ENCODE measurements at places on chromosomes 1 and 21.
A peak's percentile ranks its signal among the peaks of the same experiment; 100 is the strongest.

DNA sequence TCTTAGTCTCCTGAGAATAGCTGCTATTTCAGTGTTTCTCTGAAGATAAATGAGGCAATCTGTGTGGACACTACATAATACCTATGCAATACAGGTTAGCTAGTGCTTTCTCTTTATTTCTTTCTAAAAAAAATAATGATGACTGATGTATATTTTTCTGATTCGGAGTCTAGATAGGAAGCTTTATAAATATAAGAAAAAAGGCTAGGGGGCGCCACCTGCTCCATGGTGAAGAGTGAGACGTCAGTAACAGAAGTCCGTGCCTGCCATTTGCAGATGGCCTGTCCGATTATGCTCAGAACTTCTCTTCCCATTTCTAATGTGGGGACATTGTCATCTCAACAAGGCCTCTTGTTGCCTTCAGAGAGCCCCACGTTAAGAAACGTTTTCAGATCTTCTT is 26.4 kb downstream of the QSOX1 start:
- DNase-seq = peak; percentile 12

GRCh38 chr21:23398726-23399125 is 2208.6 kb downstream of the MRPL39 start:
- no peak for DNase-seq

- no peak for DNase-seq
These were observed 31.9 kb downstream of the NFYC start for GRCh38 chr1:40723196-40723955.

DNA sequence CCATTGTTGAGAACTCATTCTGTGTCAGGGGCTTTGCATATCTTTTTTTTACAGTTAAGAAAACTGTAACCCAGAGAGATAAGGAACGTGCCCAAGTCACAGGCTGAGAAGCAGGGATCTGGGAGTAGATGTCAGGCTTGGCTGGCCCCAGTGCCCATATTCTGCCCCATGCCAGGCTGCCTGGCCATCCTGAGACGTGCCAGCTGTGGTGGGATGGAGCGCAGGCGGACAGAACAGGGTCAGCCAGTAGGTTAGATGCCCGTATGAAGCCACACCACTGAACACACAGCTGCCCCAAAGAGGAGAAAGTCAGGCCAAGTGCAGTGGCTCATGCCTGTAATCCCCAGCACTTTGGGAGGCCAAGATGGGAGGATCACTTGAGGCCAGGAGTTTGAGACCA is 55.9 kb downstream of the SLC66A1 start:
- DNase-seq = no peak

GRCh38 chr1:169460191-169460833 is 25.4 kb downstream of the SLC19A2 start:
- DNase-seq = peak; percentile 53

- no peak for DNase-seq
These were observed 1332.4 kb upstream of the ADGRL2 start for GRCh38 chr1:80468356-80468755.

GRCh38 chr1:16981269-16981849 is 939 bp upstream of the MFAP2 start:
- peak; percentile 93 for DNase-seq

DNA sequence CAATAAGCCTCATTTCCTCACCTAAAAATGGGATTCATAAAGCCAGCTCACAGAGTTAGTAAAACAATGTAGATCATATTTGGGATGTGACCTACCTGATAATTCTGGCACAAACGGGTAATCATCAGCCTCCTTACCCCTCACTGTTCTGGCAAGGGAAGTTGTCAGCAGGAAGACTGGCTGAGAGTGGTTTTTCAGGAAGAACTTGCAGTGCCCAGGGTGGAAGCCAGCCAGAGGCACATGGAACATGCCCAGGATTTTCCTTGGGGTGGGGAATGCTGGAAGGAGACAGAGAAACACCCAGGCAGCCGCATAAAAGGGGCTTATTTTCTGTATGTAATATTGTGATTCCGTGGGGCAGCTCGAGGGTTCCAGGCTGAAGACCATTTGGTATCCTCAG is 7.7 kb upstream of the SLC5A9 start:
- no peak for DNase-seq

GRCh38 chr1:83998498-83999315 is at the start of gene TTLL7:
TTLL7 (minus strand) TSS chr1:83999132; CDS start chr1:83952211, 46,921 bp downstream.
- peak; percentile 39 for DNase-seq

DNA sequence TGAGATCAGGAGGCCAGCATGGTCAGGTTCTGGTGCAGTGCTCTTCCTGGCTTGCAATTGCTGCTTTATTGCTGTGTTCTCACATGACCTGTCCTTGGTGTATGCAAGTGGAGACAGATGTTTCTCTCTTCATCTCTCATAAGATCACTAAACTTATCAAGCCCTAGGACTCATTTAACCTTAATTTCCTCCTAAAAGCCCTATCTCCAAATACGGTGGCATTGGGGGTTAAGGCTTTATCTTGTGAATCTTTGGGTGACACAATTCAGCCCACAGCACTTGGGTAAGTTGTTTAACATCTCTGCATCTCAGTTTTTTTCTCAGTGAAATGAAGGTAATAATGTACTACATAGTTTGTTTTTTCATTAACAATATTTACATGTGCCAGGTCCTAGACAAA is 152.4 kb downstream of the RWDD3 start:
- no peak for DNase-seq

- DNase-seq = no peak
These were observed 16.3 kb upstream of the ATP5PO start for GRCh38 chr21:33931799-33932390.

- DNase-seq = no peak
These were observed 286.3 kb upstream of the LYPLAL1 start for GRCh38 chr1:218887141-218887925.

DNA sequence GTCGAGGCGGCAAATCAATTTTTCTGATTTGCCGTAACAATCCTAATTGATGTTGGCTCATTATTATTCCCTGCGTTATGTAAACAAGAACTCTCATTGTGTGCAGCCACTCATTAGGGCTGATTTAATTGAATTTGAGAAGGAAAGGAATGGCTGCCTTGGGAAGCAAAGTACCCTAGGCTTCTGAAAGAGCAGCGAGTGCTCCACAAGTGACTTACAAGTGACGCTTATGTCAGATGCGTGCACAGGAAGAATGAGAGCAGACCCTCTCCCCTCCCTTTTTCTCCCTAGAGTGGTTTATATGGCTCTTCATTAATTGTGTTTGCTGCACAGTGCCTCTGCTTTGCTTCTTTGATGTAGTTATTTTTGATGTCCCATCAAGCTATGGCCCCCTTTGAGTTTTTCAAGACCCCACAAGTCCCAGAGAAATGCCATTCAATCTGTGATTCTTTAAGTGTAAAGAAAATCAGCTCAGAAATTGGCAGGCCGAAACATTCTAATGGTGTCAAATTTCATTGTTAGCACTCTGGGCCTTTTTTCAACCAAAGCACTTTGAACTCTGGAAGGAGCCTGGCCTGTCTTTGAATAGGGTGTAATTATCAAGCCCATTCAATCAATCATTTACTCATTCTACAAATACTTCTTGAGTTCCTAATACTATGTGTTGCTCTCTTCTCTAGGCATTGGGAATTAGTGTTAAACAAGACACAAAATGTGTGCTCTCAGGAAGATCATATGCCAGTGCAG is 86.8 kb upstream of the VAV3 start:
- no peak for DNase-seq

DNA sequence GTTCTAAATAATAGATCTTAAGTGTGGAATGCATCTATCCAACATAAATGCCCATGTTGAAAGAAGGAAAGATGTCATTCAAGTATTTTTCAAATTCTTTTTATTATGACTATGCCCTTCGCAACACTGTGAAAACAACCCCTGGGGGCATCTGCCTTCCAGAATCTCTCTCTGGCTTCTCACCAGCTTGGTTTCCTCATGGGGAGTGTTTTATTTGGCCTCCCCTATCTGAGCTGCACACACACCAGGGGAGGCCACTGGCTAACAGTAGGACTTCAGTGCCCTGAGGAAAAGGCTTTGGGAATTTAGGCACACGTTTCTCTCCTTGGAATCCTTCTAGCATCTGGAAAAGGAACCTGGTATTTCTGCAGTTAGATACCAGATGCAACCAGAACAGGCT is 130.6 kb downstream of the EDEM3 start:
- no peak for DNase-seq

- DNase-seq = peak; percentile 39
These were observed 15.0 kb upstream of the TGFB2 start for GRCh38 chr1:218330043-218330623.

DNA sequence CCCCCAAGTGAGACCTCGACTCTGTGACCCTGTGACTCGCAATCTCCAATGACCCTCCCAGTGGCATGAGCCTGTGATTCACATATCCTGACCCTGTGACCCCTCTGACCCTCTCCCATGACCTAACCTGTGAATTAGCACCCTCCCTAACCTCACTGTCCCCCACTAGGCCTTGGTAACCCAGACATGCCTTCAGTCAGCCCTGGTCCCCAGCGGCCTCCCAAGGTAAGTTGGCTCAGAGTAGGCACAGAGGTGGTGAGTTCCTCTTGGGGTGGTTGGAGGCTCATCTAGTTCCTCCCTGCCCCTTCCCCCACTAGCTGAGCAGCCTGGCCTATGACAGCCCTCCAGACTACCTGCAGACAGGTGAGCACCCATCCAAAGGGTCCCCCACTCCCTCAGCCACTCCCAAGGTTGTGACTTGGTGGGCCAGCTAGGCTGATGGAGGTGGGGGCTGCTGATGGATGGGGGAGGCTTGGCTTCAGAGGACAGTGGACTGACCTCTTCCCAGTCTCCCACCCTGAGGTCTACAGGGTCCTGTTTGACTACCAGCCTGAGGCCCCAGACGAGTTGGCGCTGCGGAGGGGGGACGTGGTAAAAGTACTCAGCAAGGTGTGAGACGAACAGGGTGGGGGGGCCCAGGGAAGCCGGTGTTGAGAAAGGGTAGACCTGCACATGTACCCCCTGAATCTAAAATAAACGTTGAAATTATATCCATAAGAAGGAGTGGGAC is 1.6 kb downstream of the SH3D21 start:
- DNase-seq = no peak

GRCh38 chr1:214331827-214332423 is 51.0 kb downstream of the SMYD2 start:
- DNase-seq = peak; percentile 32

GRCh38 chr1:30087465-30087864 is 635.9 kb downstream of the MATN1 start:
- DNase-seq = no peak

- no peak for DNase-seq
These were observed 7.8 kb upstream of the ACTRT2 start for GRCh38 chr1:3013371-3014049.

DNA sequence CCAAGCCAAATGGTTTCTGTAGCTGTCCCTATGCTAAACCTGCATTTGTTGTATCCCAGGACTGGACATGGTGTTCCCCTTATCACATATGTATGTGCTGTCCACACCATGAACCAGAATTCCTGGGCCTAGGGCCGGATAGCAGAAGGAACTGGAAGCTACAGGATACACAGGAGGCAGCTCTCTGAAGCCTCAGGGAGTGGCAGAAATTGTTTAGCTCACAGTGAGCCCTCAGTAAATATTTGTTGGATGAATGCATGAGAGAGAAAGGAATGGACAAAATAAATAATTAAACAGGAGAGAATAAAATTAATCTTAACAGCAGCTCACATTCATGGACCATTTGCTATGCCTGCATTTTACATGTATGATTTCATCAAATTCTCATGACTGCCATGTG is 2.1 kb downstream of the NIPAL3 start:
- DNase-seq = peak; percentile 63

DNA sequence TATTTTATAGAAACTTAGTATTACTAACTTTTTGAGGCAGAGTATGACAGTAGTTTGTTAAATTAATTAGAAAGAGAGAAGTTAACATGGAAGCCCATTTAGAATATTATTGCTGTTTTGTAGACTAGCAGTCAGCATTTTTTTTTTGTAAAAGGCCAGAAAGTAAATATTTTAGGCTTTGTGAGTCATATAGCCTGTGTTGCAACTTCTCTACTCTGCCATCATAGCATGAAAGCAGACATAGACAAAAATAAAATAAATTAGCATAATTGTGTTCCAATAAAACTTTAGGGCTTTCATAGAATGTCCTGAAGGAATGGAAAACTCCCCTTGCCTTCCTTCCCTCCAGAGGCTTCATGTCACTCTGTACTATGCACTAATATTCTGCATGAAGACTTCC is 12.3 kb upstream of the RGS4 start:
- DNase-seq = peak; percentile 64

DNA sequence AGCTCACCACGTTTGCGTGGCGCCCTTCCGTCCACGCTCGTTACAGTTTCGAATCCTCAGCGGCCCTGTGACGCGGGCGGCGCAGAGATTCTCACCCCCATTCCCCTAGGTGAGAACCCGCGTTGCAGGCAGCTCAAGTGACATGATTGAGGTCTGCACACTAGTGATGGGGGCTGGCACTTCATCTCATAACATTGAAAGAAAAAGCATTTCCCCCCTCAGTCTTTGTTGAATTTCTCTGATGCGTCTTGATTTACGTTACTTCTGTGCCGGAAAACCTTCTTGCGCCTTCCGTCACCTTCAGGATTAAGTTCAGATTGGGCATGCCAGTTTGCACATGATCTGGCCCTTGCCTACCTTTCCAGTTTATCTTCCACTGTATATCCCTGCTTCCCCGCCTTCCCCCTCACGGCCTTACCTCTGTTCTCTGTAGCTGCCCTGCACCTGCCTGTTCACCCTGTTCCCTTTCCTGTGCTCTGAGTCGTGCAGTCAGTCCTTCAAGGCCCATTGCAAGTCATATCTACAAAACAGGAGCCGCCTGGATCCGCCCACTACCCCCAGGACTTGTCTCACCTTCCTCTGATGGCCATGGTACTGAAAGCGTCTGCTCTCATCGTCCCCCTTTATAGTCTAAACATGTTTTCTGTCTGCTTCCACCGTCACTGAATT is 1.1 kb downstream of the CTPS1 start:
- peak; percentile 33 for DNase-seq

DNA sequence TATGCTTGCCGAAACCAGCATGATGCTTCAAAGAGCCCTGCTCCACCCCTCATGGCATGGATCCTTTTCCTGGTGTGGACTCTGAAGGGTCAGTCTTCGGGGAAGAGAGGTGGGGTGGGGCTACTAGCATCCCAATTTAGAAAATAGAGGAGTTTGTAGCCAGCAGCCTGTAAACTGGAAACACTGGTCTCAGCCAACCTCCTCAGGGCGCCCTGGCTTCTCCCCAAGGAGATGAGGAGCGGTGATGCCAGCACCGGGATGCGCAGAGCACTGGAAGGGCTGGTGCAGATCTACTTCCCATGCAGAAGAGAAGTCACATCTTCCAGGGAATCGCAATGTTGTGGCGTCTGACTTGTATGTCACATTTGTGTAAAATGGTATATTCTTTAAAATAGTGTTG is 6.4 kb upstream of the IKBKE start:
- no peak for DNase-seq
